Lung (tissue), 17 donors: ENCODE measurements at places on chromosomes 5 and 9. TPM values are rescaled to one million over a fixed set of nuclear protein-coding genes. Genes with fewer than 3 reads are reported as not detected.

EIF4E1B gene
- total RNA-seq: not detected

C7 gene
- total RNA-seq: 763 TPM

GABRB2 gene
- total RNA-seq: 1.4 TPM

DNA sequence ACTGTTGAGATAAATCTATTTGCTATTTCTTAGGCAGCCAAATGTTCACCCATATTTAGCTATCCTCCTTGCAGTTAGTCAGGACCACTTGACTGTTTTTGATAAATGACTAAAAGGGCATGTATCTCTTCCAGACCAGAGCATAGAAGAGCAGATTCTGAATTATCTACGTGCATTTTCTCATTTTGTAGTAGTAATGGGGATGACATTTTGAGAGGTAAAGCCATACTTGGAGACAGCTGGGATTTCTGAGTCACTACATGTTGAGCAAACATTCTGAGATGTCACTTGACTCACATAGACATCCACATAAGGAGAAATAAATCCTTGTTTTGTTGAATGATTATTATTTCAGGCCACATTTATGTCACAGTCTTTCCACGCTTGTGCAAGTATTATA, 297.6 kb downstream of the CDH10 start:
- H3K36me3 ChIP-seq: no peaks in the 10 kb centered on the region
- no peaks in the 10 kb centered on the region for H3K4me1 ChIP-seq
- no peak for DNase-seq
- H3K27me3 ChIP-seq: no peaks in the 10 kb centered on the region
- H3K4me3 ChIP-seq: no peak overlapping the region

GRCh38 chr5:133205204-133205603, 153.4 kb downstream of the HSPA4 start:
- H3K27me3 ChIP-seq: no peaks in the 10 kb centered on the region
- no peak overlapping the region for H3K27ac ChIP-seq
- no peaks in the 10 kb centered on the region for H3K36me3 ChIP-seq

GRIN1 gene
- total RNA-seq: 0.06 TPM

PCDHB14 gene
- 10.6 TPM for total RNA-seq

DNA sequence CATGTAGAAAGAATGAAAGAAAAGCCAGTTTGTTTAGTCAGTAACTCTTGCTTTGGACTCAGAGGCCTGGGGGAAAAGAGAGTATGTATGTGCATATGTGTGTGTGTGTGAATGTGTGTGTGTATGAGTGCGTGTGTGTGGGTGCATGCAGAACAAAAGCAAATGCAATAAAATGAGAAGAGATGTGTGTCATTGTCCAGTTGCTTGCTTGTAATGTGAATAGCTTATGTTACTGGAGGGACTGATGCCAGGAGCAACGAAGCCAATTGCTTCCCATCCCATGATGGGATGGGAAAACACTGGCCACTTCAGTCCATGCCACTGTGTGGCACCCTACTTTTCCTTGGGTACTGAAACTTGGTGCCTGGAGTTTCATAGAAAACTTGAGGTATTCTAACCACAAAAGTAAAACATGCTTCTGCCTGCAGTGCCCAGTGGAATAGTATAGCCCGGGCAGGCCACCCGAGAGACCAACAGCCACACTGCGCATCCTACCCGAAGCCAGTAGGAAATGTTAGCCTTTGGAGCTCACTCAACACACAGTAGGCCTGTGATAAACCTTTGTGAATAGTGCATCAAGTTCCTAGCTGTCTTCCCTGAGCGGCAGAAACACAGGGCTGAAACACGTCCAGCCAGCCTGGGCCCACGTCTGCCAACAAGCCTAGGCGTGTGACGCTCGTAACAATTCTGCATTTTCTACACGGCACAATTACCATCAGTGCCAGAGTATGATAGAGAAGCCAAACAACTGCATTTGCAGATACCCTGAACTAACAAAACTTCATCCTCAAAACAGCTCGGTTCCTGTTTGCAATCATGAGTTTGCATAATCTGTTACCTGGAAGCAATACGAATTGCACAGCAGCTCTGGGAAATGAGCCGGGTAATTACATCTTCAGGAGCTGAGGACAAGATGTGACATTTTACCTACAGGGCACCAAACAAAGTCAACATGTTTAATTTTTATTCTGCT, 198.1 kb downstream of the SYK start:
- no peaks in the 10 kb centered on the region for H3K27me3 ChIP-seq
- H3K4me1 ChIP-seq: no peaks in the 10 kb centered on the region
- no peak overlapping the region for H3K4me3 ChIP-seq

DNA sequence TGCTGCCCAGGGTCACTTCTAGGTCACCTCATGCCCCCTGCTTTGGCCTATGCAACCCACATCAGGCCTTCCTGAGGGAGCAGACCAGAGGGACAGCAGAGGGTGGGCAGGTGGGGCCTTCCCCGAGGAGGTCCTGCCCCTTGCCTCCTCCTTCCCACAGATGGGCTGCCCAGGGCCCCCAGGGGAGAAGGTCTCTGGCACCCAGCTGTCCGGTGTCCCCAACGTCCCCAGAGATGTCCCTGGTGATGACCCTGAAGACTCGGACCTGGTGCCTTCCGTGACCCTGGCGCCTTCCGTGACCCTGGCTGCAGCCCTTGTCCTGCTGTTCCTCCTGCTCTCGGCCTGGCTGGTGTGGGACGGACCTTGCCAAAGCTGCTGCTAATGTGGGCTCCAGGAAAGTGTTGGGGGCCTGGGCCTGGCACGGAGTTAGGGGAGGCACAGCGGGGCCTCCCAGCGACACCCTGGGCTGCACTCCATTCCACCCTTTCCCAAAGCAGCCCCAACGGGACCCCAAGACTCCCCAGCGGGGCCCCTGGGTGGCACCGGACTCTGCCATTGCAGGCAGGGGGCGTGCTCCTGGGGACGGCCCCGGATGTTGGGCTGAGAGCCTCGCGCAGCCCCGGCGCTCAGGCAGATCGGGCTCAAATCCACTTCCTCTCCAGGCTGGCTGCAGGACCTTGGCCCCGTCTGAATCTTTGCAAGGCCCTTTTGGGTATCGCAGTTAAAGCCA, 6.8 kb upstream of the SLC2A6 start:
- H3K36me3 ChIP-seq: no peaks in the 10 kb centered on the region
- H3K27ac ChIP-seq: no peak overlapping the region
- no peaks in the 10 kb centered on the region for H3K4me1 ChIP-seq

DNA sequence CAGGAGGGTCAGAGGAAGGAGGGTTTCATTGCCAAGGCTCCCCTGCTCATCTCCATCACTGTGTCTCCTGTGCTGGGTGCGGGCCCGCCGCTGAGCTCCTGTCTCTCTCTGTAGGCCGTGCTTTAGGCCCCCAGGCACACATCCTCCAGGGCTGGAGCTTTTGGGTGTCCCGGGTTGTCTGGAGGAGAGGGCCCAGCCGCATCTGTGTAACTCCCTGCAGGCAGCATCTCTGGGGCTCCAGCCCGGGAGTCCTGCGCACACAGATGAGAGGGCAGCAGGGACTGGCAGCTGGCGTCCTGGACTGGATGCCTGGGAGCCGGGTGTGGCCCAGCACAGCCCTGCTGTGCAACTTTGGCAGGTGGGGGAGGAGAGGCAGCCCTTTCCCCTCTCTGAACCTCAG, 40.2 kb downstream of the LRSAM1 start:
- peaks cover 3% of the 10 kb centered on the region for H3K4me1 ChIP-seq
- no peaks in the 10 kb centered on the region for H3K27me3 ChIP-seq
- DNase-seq: no peak
- H3K27ac ChIP-seq: no peak overlapping the region
- H3K36me3 ChIP-seq: peaks cover 13% of the 10 kb centered on the region

DNA sequence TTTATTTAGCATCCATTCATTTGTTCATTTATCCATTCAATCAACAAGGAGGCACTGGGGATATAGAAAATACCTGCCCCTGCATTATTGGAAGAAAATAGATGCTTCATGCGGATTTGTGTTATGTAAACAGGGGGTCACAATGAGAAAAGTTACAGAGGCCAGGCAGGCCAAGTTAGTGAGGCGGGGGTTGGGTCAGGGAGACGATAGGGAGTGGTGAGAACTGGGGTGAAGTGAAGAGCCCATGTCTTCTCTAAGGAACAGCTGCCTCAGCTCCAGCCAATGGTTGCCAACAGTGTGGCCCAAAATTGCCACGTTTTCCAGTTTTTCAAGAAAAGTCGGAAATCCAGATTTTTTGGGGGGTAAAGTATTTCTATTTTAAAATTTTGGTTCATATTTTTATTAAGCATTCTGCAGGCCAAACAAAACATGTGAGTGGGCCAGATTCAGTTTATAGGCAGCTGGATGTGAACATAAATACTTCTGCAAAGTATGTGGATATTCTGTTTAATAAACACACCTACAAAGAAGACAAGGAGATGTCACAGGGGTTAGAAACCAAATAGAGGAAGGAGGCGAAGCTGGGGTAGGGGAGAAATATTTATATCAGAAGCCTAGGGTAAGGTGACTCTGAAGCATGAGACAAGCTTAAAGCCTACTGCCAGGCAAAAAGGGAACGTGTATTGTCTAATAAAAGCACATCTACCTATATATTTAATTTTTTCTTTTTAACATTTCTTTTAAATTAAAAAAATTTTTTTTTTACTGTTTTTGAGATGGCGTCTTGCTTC, 44.0 kb downstream of the ALG2 start:
- no peaks in the 10 kb centered on the region for H3K27me3 ChIP-seq
- H3K4me3 ChIP-seq: no peak overlapping the region
- no peaks in the 10 kb centered on the region for H3K36me3 ChIP-seq
- no peak for DNase-seq
